Ureter (tissue), 1 donor: ENCODE measurements at places on chromosomes 6 and 20. TPM values are rescaled to one million over a fixed set of nuclear protein-coding genes. Genes with fewer than 3 reads are reported as not detected.

GJA10 gene
- not detected for total RNA-seq

SMPDL3A gene
- 18.8 TPM for total RNA-seq

PAK5 gene
- total RNA-seq = 0.13 TPM

PRDM13 gene
- total RNA-seq = not detected

BEND6 gene
- 4.1 TPM for total RNA-seq
